ENCODE measurements at places on chromosomes 2 and 18.

- no peak for DNase-seq
Measured at GRCh38 chr2:2501454-2502200, 170.6 kb upstream of the MYT1L start.

GRCh38 chr2:152615177-152615576, 102.1 kb downstream of the PRPF40A start:
- no peak for DNase-seq

DNA sequence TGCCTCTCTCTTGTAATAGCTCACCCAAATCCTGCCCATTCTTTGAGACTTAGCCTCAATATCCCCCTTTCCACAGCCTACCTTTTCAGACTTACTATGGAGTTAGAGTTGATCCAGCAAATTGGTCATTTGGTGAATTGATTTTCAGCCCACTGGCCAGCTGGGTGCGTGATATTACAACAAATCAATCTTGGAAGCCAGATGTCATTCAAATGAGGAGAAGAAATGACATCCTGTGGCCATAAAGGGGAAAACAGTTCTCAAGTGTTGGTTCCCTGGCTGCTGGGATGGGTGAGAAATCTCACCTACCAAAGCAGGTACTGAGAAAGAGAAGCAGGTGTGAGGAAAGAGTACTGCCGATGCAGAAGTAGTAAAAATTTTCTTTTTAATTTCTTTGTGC, 36.7 kb upstream of the FOXI3 start:
- no peak for DNase-seq

DNA sequence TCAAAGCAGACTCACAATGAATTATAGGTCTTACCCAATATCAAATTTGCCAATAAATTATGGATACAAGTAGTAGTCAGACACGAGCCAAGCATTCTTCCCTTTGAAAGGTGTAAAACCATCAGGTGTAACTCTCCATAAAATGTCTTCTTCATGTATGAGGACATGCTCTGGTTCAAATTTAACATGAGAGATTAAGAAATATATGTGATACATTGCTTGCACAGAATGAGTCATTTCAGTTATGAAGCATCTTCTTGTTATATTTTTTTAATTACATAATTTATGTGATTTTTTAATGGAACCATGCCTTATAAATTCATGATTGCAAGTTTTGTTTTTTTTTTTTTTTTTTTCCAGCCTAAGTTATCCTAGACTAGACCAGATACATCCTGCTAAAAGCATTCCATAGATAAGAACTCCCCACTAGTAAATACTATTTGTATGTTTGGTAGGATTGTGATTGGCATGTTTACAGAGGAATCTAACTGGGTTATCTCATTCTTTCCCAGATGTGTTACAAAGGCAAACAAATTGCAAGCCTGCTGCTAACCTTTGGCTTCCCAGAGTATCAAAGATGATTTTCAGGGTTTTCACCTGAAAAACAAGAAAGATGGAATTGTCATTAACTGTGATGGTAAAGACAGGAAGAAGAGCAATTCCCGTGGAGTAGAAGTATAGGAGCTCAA, 621.9 kb downstream of the XIRP2 start:
- peak; percentile 45 for DNase-seq

Data from fibroblast of mammary gland (primary cell).